Activated naive CD4-positive, alpha-beta T cell treated with anti-CD3 and anti-CD28 coated beads, Interleukin-2, amount 50 U/mL, for 16 hours (primary cell): ENCODE measurements at places on chromosomes 7 and 10.

GRCh38 chr7:137934941-137935883 lies 66.7 kb downstream of the CREB3L2 start:
- no peak for DNase-seq

GRCh38 chr7:80896906-80897598 lies 21.8 kb downstream of the SEMA3C start:
- DNase-seq: no peak

DNA sequence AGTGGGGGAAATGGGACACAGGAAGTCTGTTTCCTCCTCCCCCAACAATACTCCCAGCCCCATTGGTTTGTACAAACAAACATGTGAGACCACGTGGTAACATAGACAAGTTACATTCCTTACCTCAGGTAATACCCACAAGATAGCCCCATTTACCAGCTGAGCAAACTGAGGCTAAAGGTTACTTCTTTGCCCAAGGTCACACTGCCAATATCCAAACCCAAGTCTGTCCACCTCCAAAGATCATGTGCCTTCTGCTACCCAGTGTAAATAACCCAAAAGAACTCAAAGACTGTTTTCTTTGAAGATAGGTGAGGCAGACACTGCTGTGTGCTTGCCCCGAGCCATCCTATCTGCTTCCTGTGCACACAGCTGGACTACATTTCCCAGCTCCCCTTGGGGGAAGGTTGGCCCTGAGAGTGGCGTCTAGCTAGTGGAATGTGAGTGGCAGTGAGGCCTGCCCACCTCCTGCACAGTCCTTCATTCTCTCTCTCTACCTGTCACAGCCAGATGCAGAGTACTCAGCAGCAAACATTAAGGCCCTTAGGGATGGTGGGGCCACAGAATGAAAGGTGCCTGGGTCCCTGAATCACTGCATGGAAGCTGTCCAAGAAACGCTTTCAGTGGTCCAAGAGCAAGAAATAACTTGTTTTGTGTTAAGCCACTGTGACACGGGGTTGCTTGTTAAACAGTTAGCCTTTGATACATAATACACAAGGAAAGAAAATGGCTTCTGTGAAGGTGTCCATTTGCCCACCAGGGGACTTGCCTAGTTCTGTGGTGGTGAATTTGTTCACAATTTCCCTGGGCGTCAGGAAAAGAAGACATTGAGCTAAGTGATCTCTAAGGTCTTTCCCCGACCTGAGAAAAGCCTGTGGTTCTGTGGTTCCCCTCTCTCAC lies 257.7 kb upstream of the NFE2L3 start:
- DNase-seq: peak; percentile 25

- DNase-seq: no peak
Measured at GRCh38 chr7:37683246-37684120, at the start of gene GPR141. TSS of gene GPR141 (plus strand) at chr7:37683766. CDS start at chr7:37740394, 56,628 bp downstream.

DNA sequence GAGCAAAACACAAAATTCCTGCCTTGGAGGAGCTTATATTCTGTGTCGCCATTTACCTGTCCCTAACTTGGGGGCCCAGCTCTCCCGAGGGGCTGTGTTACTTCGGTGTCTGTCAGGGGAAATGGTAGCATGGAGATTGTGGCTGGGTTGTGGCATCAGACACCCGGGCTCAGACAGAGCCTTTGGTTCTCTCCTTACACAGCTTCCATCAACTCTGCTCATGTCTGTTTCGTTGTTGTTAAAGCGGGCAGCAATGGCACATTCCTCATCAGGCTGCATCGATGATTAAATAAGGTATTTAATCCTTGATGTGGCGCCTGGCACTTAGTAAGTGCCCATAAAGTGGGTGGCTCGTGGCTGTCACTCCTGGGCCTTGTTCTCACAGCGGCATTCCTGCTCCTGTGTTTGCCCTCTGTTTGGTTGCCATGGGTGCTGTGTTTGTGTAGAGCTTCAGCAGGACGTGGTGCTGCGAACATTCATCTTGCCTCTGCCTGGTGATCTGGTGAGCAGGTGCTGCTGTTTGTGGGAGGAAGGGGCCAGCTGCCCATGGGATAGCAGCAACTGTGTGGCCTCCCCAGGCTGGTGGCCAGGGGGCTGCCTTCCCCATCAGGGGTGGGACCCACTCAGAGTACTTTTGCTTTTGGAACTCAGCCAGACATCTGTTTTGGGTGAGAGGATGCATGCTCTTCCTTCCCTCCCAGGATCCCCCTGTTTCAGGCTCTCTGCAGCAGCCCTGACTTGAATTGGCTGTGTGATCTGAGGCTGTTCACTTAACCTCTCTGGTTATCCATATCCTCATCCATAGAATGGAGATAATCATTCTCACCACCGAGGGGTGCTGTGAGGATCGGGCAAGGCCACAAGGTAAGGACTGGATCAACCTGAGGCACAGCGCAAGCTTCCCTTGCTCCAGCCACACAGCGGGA lies 207.2 kb upstream of the SVIL start:
- no peak for DNase-seq

- DNase-seq: no peak
Measured at GRCh38 chr7:127782654-127783559, 130.9 kb downstream of the SND1 start.

GRCh38 chr7:75951506-75951905 lies 36.6 kb downstream of the POR start:
- DNase-seq: no peak

DNA sequence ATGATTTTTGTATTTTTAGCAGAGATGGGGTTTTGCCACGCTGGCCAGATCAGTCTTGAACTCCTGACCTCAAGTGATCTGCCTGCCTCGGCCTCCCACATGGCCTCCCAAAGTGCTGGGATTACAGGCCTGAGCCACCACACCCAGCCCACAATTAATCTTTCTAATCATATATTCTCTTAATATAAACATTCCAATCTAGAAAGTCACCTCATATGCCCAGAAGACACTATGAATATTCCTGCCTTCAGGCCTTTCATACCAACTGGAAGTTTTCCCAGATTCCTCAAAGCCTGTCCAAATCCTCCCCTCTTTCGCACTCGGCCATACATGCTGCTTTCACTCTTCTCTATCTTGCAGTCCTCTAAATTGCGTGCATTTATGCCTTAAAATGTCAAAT lies 32.6 kb downstream of the PDZD8 start:
- DNase-seq: no peak

DNA sequence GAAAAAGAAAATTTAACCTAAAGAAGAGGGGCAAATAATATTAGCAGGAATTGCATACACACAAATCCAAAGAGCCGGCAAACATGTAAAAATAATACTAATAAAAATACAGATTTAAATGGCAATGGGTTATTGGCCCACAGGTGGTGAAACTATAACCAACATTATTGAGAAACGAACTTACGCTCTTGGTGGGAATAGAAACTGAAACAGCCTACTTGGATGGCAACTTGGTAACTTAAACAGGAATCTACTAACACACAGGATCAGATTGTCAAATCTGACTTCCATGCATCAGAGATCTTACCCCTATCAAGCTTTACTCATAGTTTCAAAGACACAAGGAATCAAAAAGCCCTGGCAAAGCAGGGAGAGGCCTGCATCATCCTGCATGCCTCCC lies 66.5 kb downstream of the ANLN start:
- DNase-seq: no peak

- DNase-seq: no peak
Measured at GRCh38 chr10:56662765-56663447, 301.8 kb upstream of the ZWINT start.

DNA sequence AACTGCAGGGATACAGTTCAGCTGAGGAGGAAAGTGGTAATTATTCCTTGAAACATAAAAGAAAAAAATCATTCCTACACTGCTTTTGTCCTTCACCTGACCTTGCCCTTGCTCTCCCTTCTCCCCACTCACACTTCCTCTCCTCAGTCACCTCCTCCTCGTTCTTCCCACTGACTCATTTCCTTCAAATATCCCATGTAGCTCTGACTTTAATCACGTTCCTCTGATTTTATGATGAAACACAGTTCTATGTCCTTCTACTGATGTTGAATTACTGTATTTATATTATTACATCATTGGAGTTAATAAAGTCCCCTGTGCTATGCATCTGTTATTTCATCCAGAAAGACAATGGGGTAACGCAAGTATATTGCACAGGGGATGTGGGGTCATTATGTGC lies 575.6 kb downstream of the POM121L12 start:
- DNase-seq: no peak

DNA sequence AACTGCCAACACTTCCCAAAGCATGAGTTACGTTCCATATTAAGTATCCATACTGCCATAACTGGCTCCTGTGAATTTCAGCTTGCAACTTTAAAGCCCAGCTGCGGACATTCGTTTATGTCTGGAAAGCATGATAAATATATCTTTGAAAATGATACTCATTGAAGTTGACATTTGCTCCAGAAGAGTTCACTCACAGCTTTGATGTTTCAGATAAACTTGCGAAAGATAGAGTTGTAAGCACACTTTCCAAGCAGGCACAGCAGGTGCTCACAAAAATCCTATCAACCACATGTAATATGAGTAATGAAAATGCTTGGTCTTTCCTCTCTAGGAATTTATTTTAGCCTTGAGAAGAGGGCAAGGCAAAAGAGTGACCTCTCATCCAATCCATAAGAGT lies 4.5 kb downstream of the CHCHD3 start:
- no peak for DNase-seq

- DNase-seq: no peak
Measured at GRCh38 chr10:26430641-26431163, 7.4 kb upstream of the APBB1IP start.

DNA sequence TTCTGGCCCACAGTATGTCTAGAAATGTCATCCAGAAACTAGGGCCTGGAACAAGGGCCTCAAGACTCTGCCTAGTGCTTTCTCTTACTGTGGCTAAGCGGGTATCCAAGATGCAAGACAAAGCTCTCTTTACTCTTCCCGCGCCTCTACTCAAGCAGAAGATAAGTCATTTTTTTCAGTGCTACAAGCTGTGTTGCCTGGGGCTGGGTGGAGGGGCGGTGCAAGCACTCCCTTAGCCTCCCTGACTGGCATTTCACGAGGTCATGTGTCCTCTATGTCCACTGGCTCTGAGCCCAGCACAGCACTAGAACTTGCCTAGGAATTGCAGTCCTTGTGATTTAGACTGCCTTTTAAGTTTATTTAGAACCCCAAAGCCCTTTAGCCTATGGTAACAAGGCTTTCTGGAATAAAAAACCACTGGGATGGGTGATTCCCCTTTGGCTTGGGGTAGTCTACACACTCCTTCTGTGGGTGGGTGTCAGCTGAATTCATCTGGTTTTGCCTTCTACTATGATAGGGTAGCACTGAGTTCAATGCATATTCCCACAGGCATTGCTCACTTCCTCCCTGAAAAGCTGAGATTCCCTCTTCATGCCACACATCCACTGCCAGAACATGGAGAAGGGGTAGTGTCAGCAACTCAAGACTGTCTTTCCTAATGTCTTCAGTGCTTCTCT lies 371.8 kb upstream of the KCND2 start:
- no peak for DNase-seq

DNA sequence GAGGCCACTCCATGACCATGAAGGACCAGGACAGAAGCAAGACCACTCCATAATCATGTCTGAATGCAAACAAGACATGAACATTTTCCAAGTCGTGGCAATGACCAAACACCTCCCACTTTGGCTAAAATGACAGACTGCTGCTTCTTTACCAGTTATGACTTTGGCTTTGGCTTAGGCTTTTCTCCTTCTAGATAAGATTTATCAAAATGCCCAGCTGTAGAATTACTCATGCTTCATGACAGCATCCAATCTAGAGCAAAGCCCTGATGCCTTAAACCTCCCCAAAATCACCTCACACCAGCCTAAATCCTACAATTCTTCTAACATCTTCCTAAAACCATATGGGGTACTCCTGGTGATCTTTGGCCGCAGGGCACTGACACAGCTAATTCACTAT lies 102.1 kb downstream of the VPS41 start:
- DNase-seq: no peak

DNA sequence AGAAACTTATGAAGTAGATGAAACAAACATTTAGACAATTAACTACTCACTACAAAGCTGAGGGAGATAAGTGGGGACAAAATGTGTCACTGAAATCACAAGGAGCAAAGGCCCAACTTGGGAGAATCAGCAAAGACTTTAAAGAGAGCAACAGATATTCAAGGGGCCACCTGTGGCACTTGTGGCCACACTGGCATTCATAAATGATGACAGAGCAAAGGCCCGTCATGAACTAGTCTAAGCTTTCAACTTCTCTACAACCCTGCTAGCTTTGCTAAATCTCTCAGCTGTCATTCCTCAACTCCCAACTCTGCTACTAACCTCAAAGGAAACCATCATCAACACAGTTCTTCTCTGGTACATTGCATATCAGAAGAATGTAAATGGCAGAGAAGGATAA lies 178.4 kb downstream of the CPEB3 start:
- DNase-seq: no peak

GRCh38 chr7:128830231-128831177 lies at the start of gene FLNC:
TSS of gene FLNC (plus strand) at chr7:128830406. CDS start at chr7:128830638, 232 bp downstream.
- peak; percentile 44 for DNase-seq

DNA sequence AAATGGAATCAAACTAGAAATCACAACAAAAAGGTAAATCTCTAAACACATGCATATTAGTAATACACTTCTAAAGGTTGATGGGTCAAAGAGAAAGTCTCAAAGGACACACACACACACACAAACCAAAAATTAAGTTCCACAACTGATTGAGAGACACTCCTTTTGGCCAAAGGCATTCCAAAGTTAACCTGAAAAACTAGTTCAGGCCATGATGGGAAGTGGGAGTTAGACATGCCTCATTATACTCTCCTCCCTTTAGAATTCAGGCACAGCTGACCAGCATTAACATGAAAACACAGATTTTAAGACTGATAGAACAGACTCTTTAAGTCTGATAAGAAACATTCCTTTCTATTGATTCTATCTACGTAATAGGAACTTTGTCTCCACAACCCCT lies 332.4 kb upstream of the IGFBP3 start:
- no peak for DNase-seq

DNA sequence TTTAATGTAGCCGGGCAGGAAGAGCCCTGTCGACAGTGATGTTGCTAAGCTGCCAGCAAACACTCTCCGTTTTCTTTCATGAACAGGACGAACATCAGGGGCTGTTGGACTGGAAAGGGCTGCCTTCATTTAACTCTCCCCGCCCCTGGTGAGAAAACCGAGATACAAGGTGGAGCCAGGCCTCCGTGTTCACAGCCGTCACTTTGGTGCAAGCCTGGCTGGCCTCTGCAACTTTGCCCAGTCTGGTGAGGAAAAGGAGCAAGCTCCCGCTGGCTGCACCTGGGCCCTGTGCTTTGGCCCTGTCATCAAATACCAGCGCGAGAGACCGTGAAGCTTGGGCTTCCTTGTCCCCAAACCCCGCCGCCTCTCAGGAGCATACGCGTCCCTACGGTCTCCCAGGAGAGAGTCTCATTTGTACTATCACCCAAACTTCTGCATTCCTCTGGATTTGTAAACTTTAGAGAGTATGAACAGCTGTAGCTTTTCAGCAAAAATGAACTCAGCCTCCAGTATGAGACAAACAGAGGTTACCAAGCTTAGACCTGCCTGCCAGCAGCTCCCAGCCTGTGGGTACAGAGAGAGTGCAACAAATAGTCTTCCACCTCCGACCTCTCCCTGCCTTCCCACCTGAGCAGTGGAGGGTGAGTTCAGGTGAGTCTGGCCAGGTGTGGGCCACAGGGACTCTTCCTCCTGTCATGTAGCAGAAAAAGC lies 445.3 kb upstream of the MGMT start:
- no peak for DNase-seq
